ENCODE measurements at places on chromosomes 13 and 19.

- no peak for DNase-seq
Measured at GRCh38 chr13:109158383-109158782, 529.0 kb downstream of the MYO16 start.

DNA sequence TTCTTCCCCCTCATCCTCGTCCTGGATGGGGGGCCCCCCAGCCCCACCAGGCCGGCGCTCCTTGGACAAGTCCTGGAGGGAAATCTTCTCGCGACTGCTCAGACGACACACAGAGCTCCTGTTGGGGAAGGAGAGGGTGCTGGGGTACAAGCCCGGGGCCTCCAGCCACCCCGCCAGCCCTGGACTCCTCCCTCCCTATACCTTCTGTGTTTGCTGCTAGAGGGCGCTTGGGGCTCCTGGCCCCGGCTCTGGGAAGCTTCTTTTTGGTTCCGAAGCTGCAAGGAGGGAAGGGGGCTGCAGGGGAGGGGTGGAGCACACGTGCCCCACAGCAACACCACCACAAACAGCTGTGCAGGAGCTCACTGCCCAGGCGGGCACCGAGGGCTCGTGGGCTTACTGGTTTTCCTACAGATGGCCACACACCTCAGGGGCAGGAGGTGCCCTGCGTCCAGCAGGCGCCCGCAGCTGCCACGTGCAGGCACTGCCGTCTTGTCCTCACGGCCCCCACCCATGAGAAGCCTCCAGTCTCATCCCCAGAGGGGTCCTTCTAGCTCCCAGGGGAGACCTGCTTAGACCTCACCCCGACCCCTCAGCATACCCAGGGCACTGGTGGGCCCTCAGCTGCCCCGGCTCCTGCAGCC is 20.5 kb downstream of the EPS8L1 start:
- DNase-seq: no peak

- DNase-seq: no peak
Measured at GRCh38 chr19:3534375-3535234, 4.4 kb upstream of the TEKTIP1 start.

DNA sequence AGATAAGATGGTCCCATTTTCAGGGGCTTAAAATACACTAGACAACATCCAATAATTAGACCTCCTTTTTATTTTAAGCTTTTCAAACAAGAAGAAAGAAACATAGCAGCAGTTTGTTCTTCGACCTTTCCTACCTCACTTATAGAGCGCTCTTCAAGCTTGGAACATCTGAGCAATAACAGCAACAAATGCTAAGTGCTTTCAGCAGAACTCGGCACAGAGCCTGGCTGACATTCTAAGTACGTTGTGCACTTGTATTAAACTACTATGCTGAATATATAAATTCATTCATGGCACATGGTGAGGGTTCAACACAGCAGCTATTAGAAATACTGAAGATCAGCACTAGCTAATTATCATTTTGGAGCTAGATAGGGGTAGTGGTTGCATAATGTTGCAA is 256.1 kb upstream of the MAB21L1 start:
- DNase-seq: no peak

GRCh38 chr13:20494656-20495055 is 31.0 kb downstream of the CRYL1 start:
- no peak for DNase-seq

- no peak for DNase-seq
Measured at GRCh38 chr13:27658546-27658945, 36.9 kb downstream of the POLR1D start.
